ENCODE measurements at places on chromosomes 12 and 14.

DNA sequence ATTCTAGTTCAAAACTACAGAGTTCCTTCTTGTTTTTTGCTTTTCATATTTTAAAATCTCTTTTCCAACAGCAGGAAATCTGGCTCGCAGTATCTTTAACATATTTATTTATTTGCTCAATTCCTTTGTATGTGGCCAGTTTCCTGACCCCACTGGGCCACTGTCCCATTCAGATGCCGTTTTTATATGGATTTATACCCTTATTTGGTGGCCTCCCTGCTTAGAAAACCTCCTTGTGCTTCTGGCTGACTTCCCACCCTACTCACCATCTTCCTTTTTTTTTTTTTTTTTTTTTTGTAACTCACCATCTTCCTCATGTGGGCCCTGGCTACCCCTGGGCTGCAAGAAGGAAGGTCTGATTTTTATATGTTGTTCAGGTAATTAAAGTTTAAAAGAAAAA, 53.9 kb downstream of the TTLL5 start:
- H3K36me3 ChIP-seq = peaks cover 12% of the 10 kb centered on the region
- no peaks in the 10 kb centered on the region for H3K4me1 ChIP-seq
- H3K27ac ChIP-seq = no peak overlapping the region
- DNase-seq = no peak

- DNase-seq = no peak
- H3K27me3 ChIP-seq = no peaks in the 10 kb centered on the region
- H3K4me1 ChIP-seq = peaks cover 4% of the 10 kb centered on the region
- no peak overlapping the region for H3K4me3 ChIP-seq
These were observed 25.7 kb downstream of the WDR89 start for GRCh38 chr14:63616015-63616414.

- DNase-seq = no peak
- H3K27ac ChIP-seq = no peak overlapping the region
- peaks cover 20% of the 10 kb centered on the region for H3K4me1 ChIP-seq
- H3K4me3 ChIP-seq = no peak overlapping the region
- H3K27me3 ChIP-seq = peaks cover 4% of the 10 kb centered on the region
These were observed 671 bp upstream of the AQP2 start for GRCh38 chr12:49949866-49950265.

- H3K27ac ChIP-seq = no peak overlapping the region
- no peaks in the 10 kb centered on the region for H3K4me1 ChIP-seq
- no peak overlapping the region for H3K4me3 ChIP-seq
- no peak for DNase-seq
- H3K27me3 ChIP-seq = no peaks in the 10 kb centered on the region
These were observed 27.4 kb downstream of the ABCC9 start for GRCh38 chr12:21913823-21914222.

DNA sequence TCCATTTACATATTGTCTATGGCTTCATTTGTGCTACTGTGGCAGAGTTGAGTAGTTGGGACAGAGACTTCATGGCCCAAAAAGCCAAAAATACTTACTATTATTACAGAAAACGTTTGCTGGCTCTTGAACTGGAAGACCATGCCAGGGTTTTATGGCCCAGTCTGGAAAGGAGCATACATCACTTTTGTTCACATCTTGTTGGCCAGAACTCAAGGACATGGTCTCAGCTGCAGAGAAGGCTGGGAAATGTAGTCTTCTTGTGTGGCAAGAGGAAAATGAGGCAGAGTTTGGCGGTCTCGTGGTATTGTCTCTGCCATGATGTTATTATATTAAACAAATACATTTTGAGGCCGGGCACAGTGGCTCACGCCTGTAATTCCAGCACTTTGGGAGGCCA, 509.6 kb downstream of the MED13L start:
- no peaks in the 10 kb centered on the region for H3K27me3 ChIP-seq
- H3K27ac ChIP-seq = no peak overlapping the region
- H3K36me3 ChIP-seq = no peaks in the 10 kb centered on the region
- no peak overlapping the region for H3K4me3 ChIP-seq

- H3K4me1 ChIP-seq = no peaks in the 10 kb centered on the region
- H3K36me3 ChIP-seq = no peaks in the 10 kb centered on the region
- no peak for DNase-seq
- no peak overlapping the region for H3K4me3 ChIP-seq
- H3K27ac ChIP-seq = no peak overlapping the region
These were observed 114.3 kb downstream of the FLRT2 start for GRCh38 chr14:85644211-85644610.

DNA sequence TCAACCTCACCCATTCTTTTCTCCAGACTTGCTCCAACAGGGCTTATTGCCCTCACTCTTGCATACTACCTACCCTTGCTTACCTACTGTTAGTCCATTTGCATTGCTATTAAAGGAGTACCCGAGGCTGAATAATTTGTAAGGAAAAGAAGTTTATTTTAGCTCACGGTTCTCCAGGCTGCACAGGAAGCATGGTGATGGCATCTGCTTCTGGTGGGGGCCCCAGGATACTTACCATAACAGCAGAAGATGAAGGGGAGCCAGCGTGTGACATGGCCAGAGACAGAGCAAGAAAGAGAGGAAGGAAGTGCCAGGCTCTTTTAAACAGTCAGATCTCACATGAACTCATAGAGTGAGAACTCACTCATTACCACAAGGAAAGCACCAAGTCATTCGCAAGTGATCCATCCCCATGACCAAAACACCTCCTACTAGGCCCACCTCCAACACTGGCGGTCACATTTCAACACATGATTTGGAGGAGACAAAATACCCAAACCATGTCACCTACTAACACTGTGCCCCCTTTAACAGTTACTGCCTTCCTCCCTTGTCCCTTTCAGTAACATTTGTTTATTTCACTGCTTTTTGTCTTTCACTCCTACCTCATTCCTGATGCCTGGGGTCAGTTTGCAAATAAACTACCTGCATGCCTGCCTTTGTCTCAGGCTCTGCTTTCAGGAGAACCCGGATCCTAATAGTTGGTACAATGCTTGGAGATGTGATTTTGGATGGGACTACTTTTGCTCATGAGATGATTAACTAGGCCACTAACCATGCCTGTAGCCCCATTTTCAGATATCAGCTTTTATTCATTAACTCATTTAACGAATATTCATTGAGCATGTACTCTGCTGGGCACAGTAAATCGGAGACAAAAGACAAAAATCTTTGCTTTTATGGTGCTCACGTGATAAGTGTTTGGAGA, 41.6 kb upstream of the CSRP2 start:
- H3K36me3 ChIP-seq = no peaks in the 10 kb centered on the region
- H3K4me3 ChIP-seq = no peak overlapping the region
- peaks cover 7% of the 10 kb centered on the region for H3K27me3 ChIP-seq

- H3K27me3 ChIP-seq = peaks cover 9% of the 10 kb centered on the region
- H3K36me3 ChIP-seq = no peaks in the 10 kb centered on the region
- DNase-seq = no peak
- H3K4me3 ChIP-seq = no peak overlapping the region
- H3K27ac ChIP-seq = no peak overlapping the region
These were observed 520.0 kb upstream of the CCDC196 start for GRCh38 chr14:65966188-65966587.

Measured in CD4-positive, CD25-positive, alpha-beta regulatory T cell (primary cell).